Tibial nerve (tissue), 4 donors: ENCODE measurements at places on chromosomes 7 and 10. TPM values are rescaled to one million over a fixed set of nuclear protein-coding genes. Genes with fewer than 3 reads are reported as not detected.

GRCh38 chr10:20630092-20630643 is 266.9 kb downstream of the NEBL start:
- DNase-seq: no peak

- no peak for DNase-seq
These were observed 22.7 kb downstream of the FAM237B start for GRCh38 chr7:90298145-90299038.

DNA sequence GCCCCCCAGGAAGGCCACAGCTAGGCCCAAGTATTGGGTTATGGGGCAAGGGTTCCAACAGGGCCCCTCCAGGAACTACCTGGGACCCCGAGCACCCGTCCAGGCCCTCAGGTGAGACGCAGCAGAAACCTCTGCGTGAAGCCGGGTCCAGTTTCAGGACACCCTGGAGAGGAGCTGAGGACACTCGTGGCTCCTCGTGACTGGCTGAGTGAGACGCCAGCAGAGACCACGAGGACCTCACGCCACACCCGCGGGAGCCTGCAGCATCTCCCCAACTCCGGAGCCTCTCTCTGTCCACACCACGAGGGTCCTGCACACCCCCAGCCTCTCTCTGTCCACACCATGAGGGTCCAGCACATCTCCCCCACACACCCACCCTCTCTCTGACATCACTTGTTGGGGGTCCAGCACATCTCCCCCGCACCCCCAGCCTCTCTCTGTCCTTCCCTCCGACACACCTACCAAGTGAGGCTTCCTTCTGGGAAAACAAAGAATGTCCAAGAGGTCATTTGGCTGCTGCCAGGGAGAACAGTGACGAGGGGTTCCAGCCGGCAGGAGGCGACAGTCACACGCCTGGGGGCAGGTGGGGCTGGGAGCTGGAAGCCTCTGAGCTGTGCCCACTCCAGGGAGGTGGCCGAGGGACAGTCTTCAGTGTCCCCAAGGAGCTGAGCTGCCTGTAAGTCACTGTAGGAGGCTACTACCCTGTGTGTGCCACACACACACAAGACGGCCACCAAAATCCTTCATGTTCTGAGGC is 46.1 kb upstream of the PPP2R2D start:
- DNase-seq: no peak

DNA sequence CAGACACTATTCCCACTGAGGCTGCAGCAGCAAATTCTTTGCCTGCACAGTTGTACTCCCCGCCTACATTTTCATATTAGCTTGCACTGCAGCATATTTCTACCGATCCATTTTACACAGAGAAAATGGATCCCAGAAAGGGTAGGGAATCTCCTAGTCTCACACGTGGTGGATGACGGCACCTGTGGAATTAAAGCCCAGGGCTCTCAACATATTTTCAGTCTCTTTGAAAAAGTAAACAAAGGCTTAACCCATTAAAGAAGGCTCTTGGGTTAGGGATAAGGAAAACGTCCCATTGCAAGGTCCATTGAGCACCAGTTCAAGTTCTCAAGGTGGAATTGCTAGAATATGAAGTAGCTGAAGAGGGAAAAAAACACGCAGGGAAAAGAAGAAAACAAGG is 49.4 kb upstream of the FOXI2 start:
- no peak for DNase-seq

- DNase-seq: no peak
These were observed 399.0 kb downstream of the GRID1 start for GRCh38 chr10:85967594-85967993.

DNA sequence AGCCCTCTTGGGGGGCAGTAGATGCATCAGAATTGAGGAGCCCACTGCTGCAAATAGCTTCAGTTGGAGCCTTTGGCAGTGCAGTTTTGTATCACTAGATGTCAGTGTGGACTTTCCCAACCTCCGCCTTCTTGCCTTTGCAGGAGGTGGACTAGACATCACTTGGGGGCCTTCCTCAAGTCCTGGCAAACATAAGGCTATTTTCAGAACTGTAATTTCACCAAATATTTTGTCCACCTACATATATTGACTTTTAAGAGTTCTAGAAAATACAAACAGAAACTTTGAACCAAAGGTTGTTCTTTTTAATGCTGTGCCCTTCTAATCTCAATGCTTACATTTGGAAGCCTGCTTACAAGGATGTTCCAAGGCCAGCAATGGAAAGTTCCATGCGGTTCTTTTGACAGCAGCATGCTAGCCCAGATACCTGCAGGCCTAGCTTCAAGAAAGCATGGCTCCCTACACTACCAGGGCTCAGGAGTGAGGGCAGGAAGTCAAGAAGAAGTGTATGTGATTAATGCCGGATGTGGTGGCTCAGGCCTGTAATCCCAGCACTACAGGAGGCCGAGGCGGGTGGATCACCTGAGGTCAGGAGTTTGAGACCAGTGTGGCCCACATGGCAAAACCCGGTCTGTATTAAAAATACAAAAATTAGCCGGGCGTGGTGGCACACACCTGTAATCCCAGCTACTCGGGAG is 8.0 kb upstream of the ZNRF2 start:
- peak; percentile 50 for DNase-seq

PPP1R17 gene
- not detected for total RNA-seq

MCM10 gene
- not detected for total RNA-seq

GRCh38 chr7:7214398-7215347 is 32.3 kb downstream of the C1GALT1 start:
- DNase-seq: no peak

FZD8 gene
- 9.2 TPM for total RNA-seq

- DNase-seq: no peak
These were observed 98.0 kb upstream of the GLCCI1 start for GRCh38 chr7:7870555-7870954.

GRCh38 chr10:110357252-110357780 is 52.6 kb upstream of the SMNDC1 start:
- DNase-seq: no peak

GRCh38 chr7:17598846-17599245 is 300.4 kb downstream of the AHR start:
- DNase-seq: no peak

DNA sequence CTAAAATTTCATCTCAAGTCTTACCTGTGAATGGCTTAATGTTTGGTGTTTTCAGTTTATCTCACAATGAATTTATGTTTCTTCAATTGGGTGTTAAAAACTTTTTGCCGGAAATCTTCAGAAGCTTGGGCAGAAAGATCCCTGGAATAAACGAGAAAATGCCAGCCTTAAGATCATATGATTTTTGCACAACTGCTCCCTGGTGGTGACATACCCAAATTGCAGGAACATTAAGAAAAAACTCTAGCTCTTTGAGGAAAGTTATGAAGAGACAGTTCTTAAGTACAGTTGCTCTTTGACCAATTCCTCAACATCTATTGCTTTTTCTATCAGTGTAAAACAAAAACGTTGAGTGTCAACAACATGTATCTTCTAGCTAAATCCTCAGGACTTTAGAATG is 48.2 kb upstream of the CREB5 start:
- DNase-seq: no peak

DNA sequence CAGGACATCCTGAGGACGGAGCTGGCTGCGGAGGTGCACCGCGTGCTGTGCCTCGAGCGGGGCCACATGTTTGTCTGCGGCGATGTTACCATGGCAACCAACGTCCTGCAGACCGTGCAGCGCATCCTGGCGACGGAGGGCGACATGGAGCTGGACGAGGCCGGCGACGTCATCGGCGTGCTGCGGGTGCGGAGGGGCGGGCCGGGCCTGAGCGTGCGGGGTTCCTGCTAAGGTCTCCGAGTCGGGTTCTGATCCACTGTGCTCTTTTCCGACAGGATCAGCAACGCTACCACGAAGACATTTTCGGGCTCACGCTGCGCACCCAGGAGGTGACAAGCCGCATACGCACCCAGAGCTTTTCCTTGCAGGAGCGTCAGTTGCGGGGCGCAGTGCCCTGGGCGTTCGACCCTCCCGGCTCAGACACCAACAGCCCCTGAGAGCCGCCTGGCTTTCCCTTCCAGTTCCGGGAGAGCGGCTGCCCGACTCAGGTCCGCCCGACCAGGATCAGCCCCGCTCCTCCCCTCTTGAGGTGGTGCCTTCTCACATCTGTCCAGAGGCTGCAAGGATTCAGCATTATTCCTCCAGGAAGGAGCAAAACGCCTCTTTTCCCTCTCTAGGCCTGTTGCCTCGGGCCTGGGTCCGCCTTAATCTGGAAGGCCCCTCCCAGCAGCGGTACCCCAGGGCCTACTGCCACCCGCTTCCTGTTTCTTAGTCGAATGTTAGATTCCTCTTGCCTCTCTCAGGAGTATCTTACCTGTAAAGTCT is 10.4 kb downstream of the ATG9B start:
- DNase-seq: peak; percentile 48

DNA sequence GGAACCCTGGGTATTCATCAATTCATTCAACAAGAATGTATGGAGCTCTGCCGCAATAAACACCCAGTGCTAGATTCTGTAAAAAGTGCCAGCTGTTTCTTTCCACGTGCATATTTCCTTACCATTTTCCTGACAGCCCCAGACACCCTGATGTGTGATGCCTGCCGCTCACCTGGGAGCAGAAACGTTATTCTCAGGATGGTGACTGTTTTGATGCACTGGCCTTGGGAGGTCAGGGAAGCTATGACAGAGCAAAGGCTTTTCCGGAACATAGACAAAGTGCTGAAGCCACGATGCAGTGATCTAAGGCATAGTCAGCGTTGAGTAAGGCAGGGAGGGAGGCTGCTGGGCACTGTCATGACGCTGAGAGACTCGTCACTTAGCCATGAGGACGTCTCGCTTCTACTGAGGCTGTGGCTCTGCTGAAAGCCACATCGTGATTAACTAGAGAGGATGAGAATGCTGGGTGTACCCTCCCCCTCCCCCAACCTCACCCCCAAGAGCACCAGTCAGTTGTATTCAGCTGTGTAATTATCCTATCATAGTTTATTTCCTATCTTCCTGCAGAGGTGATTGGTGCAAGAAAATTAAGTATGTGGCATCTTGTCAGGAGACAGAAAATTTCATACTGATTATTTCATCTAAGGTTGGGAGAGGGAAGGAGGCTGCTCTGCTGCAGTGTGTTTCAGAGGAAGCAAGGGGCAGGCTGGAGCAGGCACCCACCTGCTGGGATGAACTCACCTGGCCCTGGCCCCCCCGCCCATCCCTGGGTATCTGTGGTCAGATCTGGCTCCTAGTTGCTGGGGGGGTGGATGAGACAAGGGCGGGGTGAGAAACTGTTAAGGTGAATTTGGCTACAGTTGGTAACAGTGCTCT is 48.8 kb upstream of the SMNDC1 start:
- DNase-seq: no peak

DNA sequence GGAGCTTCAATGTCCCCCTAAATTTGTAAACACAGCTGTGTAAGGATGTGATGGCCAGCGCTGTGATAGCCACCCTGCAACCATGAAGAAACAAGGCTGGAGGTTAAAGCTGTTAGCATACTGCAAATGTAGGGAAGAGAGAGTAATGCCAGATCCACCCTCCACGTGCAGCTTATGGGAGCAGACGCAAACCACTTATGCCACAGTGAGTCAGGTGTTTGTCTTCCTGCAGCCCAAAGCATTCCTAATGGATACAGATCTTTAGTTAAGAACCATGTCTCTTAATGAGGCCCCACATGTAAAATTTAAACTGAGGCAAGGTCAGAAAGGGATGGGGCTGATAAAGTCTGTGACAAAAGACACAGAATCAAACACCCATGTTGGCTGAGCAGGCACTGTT is 13.6 kb upstream of the MYL7 start:
- no peak for DNase-seq

GRCh38 chr7:23123465-23123864 is 17.9 kb downstream of the KLHL7 start:
- DNase-seq: no peak

NKX2-3 gene
- not detected for total RNA-seq

DNA sequence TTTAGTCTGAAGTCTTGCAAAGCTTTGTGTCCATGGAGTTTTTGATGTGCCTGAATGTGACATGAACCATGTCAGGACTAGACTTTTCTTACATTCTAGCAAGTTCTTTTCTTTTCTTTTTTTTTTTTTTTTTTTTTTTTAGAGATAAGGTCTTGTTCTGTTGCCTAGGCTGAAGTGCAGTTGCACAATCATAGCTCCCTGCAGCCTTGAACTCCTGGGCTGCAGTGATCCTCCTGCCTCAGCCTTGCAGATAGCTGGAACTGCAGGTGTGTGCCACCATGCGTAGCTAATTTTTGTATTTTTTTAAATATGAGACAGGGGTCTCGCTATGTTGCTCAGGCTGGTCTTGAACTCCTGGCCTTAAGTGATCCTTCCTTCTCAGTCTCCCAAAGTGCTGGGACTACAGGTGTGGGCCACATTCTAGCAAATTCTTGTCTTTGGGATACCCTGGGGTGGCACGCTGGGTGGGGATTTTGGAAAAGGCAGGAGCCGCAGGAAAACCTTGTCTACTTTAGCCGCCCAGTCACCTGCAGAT is 152.8 kb downstream of the SVIL start:
- no peak for DNase-seq

- DNase-seq: peak; percentile 49
These were observed 134.3 kb upstream of the TNRC18 start for GRCh38 chr7:5557920-5558401.

GRCh38 chr10:8325024-8325980 is 270.8 kb downstream of the GATA3 start:
- DNase-seq: no peak

DNA sequence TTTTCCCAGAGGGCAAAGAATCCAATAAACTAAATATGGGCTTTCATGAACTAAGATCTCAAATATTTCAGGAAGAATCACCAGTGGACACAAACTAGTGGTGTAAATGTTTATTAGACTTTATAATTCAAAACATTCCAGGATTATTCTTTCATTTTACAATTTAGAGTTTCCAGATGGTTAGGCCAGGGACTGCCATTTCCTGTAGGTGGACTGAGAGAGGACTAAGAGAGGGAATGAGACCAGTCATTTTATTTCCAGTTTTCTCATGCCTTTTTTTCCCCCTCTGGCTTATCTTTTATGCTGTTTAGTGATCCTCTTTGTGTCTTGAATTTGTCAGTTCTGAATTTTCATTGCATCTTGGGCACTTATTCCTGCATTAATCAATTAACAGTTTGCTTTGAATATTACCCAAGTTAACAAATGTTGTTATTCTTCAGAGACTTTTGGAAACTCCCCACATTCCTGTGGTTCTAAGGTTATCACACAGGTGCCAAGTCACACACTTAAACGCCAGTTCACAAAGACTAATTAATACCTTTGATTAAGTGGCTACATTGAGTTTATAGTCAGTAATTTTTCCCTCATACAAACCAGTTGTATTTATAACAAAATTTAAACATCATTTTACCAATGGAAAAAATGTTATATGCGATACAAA is 12.3 kb downstream of the CISD1 start:
- DNase-seq: no peak

ANKRD61 gene
- total RNA-seq: not detected

- no peak for DNase-seq
These were observed 64.2 kb downstream of the PRLHR start for GRCh38 chr10:118531105-118531852.

FFAR4 gene
- total RNA-seq: 0.90 TPM

GRCh38 chr10:62095181-62096122 is 173.2 kb downstream of the RTKN2 start:
- DNase-seq: no peak

GRCh38 chr10:67816719-67817118 is 21.3 kb downstream of the DNAJC12 start:
- no peak for DNase-seq

SLC18A2 gene
- total RNA-seq: not detected
